Left renal cortex interstitium (tissue), 4 donors: ENCODE measurements at places on chromosomes 4 and X. TPM values are rescaled to one million over a fixed set of nuclear protein-coding genes. Genes with fewer than 3 reads are reported as not detected.
A peak's percentile ranks its signal among the peaks of the same experiment; 100 is the strongest.

The DUSP9 gene
- polyA plus RNA-seq: 57.5 TPM

- DNase-seq: no peak
Measured at GRCh38 chr4:61992351-61992750, 792.2 kb downstream of the ADGRL3 start.

The VCX2 gene
- not detected for polyA plus RNA-seq

GRCh38 chr4:5383191-5383980 is 325.0 kb downstream of the EVC2 start:
- no peak for DNase-seq

GRCh38 chr4:110411574-110412011 is 64.4 kb upstream of the ENPEP start:
- peak; percentile 47 for DNase-seq

The SUPT20HL2 gene
- not detected for polyA plus RNA-seq

DNA sequence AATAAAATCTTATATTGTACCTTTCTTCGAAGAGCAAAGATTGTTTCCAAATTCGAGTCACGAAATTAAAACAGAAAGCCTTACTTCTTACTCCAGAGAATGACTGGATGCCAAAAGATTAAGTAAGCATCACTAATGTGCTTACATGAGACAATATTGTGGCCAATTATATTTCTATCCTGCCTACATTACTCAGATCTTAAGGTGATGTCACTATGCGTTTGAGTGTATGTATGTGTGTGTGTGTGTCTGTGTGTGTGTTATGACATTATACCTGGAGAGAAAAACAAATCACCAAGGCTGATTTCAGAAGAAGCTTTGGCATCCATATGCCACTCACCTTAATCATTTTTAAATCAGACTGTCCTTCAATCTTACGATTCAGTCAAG is 556.3 kb downstream of the PPARGC1A start:
- no peak for DNase-seq

- DNase-seq: no peak
Measured at GRCh38 chr4:38924353-38924752, 56.7 kb downstream of the FAM114A1 start.

GRCh38 chr4:6910340-6910959 is 824 bp downstream of the TBC1D14 start:
- DNase-seq: no peak

- no peak for DNase-seq
Measured at GRCh38 chr4:99847362-99847976, 30.8 kb downstream of the DAPP1 start.

GRCh38 chr4:138177278-138177968 is 64.7 kb downstream of the SLC7A11 start:
- DNase-seq: no peak

DNA sequence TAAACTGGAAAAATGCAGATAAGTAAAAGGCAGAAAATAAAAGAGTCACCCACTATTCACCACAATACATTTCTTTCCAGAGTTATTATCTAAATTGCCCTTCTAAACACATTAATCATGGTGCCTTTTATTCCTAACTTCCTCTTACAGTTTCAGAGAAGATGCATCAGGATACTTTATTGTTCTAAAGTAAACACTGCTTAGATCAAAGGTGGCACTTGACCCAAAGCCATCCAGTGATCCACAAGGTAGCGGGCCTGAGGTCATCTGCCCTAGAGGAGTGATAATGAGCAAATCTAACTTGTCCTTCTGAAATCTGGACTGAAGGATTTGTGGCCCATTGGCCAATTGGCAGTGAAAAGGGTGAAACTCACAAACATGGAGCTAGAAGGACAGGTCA is 12.0 kb upstream of the TMEM154 start:
- DNase-seq: no peak

- no peak for DNase-seq
Measured at GRCh38 chr4:181264893-181265292, 978.3 kb upstream of the TENM3 start.

GRCh38 chrX:74535086-74535407 is 79.4 kb downstream of the RLIM start:
- no peak for DNase-seq

GRCh38 chr4:85952972-85953650 is 406.7 kb downstream of the MAPK10 start:
- no peak for DNase-seq

GRCh38 chr4:157582141-157582540 is 361.6 kb downstream of the GRIA2 start:
- DNase-seq: no peak

The CPLX1 gene
- polyA plus RNA-seq: 1.5 TPM

GRCh38 chr4:15336410-15337167 is 91.2 kb upstream of the C1QTNF7 start:
- no peak for DNase-seq

- DNase-seq: no peak
Measured at GRCh38 chrX:153773741-153774575, 6.9 kb upstream of the SRPK3 start.

The ALB gene
- 2.6 TPM for polyA plus RNA-seq

The CXorf51B gene
- not detected for polyA plus RNA-seq

DNA sequence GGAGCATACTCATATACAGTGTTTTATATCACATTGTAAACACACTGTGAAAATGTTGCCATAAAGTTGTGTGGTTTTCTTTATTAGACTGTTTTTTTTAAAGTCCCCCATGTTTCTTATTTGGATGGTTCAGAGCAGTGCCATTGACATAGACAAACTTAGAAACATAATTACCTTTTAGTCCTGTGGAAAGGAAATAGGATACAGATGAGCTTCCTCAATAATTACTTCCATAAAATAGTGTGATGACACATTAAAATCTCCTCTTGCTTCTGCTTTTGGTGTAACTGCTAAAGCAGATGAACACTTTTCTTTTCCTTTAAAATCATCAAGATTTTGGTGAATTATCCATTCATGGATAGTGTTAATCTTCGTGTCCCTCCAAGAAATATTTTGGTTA is 52.9 kb upstream of the LIMCH1 start:
- no peak for DNase-seq
